Aortic smooth muscle cell (primary cell): ENCODE measurements at places on chromosomes 5 and 9. TPM values are rescaled to one million over a fixed set of nuclear protein-coding genes. Genes with fewer than 3 reads are reported as not detected.

The AGPAT2 gene
- total RNA-seq, result 27.5 and 37.8 TPM in 2 replicates

The GTF2H2 gene
- total RNA-seq, result 23.4 and 24.6 TPM in 2 replicates

The RNF180 gene
- total RNA-seq, result 6.1 and 8.2 TPM in 2 replicates

The TCF7 gene
- total RNA-seq, result 1.2 and 2.8 TPM in 2 replicates

The TXNDC8 gene
- total RNA-seq, result not detected in 2 replicates

The FAM163B gene
- not detected in 2 replicates for total RNA-seq

The PRRC2B gene
- total RNA-seq, result 30.5 and 42.6 TPM in 2 replicates

The PALM2AKAP2 gene
- 18.2 and 20.3 TPM in 2 replicates for total RNA-seq

The SNCAIP gene
- total RNA-seq, result 0.93 and 1.5 TPM in 2 replicates
